Cortex of kidney (tissue), 1 donor: ENCODE measurements at places on chromosomes 3 and 15.

DNA sequence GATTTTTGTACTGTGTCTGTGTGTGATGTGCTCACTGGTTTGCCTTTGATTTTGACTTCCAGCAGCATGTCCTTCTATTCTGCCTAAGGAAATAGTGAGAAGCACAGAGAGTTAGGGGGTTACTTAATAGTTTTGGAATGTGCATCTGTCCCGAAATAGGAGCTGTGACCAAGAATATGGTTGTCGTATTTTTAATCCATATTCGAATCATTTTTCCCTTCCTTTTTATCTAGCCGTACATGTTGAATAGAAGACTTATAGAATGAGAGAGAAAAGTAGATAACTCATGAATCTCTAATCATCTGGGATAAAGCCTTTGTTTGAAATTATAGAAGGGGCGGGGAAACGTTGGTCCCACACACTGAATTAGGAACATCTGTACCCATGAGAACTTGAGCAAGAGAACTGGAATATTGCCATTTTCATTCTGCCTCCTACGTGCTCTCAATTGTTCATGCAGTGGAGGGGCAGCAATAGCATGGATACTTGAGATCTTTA, 23.6 kb downstream of the CRTC3 start:
- DNase-seq: no peak

- no peak for DNase-seq
These were observed 357 bp upstream of the MAN2C1 start for GRCh38 chr15:75368689-75369239.

DNA sequence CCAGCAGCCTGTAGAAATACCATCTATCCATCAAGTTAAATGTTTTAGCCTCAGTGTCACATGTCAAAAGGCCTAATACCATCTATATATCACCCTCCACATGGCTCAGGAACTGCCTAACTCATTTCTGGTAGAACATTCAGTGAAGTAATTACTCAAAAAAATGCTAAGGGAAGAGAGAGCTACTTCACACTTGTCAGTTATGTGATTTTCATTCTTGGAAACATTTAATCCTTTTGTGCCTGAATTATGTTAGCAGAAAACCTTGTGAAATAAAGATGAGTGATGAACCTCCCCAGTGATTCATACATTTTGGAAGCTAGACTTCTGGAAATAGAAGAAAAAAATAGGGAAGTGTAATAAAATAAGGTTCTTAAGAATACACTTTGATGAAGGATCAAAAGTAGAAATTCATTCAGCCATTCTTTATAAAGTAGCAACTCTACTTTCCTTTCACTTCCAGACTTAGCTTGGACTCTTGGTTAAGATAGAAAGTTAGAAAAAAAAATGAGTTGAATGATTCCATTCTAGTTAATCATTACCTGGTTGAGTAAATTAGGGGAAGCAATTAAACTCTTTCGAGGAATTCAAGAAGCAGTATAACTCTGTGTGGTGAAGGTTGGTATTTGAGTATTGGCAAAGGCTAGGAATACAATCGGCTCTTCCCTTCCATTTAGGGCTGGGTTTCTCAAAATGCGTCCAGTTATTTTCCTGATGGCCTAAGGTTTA, 3.6 kb downstream of the OTOL1 start:
- DNase-seq: no peak

DNA sequence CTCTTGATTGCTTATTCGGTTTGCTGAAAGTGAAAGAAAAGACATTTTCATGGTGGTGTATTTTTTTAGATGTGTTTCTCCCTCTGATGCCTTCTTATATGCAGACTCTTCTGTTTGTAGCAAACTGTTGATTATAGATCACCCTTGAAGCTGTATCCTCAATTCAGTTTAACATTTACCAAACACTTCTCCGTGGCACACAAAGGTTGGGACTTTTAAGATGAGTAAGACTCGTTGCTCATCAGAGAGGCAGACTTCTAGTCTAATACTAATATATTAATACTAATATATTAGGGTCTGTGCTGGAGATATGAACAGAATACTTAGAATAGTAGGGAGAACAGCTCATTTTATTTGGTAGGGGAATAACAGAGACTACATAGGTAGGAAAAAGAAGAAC, 32.8 kb downstream of the RASA2 start:
- DNase-seq: no peak

- no peak for DNase-seq
These were observed 220.0 kb upstream of the CGNL1 start for GRCh38 chr15:57156210-57156884.

GRCh38 chr3:158739078-158739477, 6.8 kb upstream of the RARRES1 start:
- DNase-seq: no peak

GRCh38 chr15:70072479-70072878, 25.2 kb downstream of the TLE3 start:
- DNase-seq: no peak

DNA sequence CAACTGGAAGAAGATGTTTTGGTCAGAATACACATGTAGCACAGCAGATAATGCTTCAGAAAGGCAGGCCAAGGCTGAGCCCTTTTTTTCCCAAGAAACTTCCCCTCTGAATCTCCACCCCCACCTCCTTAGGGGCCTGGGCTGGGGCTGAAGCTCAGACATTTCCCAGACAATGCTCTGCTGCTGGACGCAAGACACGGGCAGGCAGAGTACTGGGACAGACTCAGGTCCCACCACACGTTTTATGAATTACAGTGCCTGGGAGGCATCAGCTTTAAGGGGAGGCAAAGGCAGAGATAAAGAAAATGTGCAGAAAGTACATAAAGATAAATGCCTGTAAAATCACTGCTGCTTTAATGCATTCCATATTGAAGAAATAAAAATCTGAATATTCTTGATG, 479.4 kb downstream of the ERC2 start:
- no peak for DNase-seq

- DNase-seq: no peak
These were observed 122.3 kb upstream of the AADACL2 start for GRCh38 chr3:151611419-151611818.

DNA sequence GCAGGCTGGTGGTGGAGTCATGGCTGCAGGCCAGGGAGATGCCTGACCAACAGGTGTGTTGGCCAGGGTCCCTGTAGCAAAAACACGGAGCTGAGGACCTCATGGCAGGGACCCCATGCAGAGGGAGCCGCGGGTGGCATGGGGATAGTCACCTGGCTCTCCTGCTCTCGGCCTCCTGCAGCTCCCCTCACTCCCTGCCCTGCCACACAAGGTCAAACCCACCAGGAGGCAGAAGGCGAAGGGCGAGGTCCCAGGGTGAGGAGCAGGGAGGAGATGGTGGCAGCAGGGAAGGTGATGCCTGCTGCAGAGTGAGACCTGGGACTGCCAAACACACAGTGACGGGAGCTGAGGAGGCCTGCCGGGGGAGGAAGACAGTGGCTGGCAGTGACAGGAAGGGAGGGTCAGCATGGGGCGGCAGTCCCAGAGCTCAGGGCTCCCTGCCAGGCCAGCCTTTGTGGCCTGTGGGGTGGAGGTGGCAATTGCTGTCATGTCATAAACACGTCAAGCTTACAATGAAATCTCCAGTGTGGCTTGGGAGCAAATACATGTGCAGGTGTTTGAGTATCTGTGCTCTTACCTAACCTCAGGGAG, 144.3 kb downstream of the TJP1 start:
- DNase-seq: no peak

DNA sequence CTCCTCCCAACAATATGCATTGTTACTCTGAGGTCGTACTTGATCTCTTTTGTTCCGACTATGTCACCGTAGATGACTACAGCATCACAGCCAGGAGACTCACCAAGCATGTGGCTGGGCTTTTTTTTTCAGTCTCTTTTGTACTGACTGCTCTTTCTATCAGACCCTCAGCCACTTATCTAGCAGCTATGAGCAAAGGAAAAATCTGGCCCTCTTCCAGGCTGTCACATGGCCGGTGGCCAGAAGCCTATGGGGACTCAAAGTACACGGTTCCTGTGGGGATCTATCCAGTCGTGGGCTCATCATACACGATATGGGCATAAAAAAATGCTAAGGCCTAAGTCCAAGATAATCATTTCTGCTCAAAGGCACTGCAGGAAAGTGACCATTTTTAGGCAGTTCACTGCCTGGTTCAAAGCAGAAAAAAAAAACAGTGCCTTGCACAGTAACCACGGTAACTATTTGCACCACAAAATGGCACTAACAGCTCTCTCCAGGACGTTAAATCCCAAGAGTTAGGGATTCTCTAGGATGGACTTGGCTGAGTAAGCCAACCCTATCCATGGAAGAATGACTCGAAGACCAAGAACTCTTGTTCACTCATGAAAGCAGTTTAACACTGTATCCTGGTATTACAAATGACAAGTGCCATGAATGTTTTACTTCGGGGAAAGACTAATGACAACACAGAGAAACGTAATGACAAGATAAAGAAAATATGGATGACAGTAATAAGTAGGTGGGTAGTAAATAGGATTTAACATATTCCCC, 50.3 kb downstream of the SHQ1 start:
- DNase-seq: no peak

GRCh38 chr15:88071141-88071540, 185.4 kb downstream of the NTRK3 start:
- no peak for DNase-seq

DNA sequence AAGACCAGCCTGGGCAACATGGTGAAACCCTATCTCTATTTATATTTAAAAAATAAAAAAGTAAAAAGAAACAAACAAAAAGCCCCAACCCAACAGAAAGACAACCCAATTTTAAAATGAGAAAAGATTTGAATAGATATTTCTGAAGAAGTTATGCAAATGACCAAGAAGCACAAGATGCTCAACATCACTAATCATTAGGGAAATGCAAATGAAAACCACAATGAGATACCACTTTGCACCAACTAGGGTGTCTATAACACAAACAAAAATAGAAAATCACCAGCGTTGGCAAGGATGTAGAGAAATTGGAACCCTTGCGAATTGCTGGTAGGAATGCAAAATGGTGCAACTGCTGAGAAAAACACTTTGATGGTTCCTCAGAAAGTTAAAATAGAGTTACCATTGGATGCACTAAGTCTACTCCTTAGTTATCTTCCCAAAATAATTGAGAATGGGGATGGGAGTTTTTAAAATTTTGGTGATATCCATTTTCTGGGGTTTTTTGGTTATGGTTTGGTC, 45.8 kb upstream of the CCNB2 start:
- no peak for DNase-seq

DNA sequence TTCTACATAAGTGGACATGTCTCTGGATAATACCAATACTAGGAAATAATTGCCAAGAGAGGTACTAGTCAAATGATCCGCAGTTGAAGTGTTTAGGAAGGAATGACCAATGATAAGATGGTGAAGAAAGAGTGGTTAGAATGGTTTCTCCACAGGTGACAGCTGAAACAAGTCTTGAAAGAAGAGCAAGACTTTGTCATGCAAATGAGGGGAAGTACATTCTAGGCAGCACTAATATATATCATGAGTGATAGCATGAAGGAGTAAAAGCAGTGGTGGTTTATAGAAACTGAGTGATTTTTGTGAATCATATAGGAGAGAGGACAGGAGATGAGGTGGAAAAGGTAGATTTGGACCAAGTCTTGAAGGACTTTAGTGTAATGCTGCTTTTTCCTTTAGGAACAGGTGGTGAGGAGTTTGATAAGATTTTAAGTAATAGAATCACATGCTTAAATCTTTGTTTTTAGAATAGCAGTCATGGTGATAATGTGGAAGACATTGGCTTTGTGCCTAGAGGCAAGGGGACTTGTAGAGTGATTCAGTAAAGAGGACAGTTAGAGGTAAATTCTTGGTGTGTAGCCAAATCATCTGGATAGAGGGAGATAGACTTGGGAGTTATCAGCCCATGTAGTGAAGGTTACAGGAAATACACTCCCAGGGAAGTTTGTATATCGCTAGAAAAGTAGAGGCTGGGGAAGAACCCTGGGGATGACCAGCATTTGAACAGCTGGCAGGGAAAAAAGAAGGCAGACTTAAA, 31.9 kb downstream of the SLMAP start:
- DNase-seq: no peak

DNA sequence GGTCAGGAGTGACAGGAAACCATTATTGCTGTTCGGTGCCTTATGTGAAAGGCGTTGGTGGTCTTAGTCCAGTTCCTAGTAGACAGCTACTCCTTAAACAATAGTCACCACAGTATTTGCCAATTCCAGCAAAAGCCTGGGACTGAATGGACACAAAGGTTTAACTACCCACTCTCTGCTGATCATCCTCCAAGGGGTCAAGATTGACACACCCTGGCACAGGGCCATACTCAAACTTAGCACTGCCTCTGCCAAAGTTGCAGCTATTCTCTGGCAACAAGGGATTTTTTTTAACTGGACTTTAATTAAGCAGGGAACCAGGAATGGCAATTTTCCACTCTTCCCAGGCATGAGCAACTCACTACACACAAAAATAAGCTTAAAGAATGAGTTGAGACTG, 193.9 kb downstream of the NLGN1 start:
- DNase-seq: no peak

DNA sequence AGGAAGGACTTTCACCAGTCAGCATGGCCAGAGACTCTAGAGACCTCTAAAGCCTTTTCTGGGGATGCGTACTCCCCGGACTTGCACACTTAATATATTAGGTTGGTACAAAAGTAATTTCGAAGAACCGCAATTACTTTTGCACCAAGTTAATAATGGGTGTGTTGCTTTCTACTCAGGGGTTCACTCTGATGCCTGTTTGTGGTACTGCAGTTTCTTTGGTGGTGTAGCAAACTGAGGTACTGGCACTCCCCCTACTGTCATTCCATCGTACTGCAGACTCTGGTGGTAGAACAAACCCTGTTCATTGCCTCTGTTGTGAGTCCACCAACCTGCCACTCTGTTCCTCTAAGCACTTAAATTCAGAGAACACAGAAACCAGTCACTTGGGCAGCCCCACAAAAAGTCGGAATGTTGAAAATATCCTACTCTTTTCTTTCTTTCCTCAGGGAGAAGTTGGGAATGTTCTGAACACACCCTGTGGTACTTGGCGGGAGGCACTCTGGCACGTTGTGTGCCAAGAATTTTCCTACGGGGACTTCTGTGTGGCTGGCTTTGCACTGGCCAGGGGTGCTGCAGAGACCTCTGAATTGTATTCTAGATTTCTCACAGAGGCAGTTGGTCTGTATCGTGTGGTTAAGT, 46.3 kb downstream of the GABRG3 start:
- DNase-seq: no peak

- DNase-seq: no peak
These were observed 48.5 kb downstream of the FSTL1 start for GRCh38 chr3:120402257-120402656.

- no peak for DNase-seq
These were observed 141.8 kb downstream of the ALDH1A2 start for GRCh38 chr15:57923750-57924149.

- no peak for DNase-seq
These were observed 75.6 kb upstream of the CHRNB4 start for GRCh38 chr15:78716651-78717050.

DNA sequence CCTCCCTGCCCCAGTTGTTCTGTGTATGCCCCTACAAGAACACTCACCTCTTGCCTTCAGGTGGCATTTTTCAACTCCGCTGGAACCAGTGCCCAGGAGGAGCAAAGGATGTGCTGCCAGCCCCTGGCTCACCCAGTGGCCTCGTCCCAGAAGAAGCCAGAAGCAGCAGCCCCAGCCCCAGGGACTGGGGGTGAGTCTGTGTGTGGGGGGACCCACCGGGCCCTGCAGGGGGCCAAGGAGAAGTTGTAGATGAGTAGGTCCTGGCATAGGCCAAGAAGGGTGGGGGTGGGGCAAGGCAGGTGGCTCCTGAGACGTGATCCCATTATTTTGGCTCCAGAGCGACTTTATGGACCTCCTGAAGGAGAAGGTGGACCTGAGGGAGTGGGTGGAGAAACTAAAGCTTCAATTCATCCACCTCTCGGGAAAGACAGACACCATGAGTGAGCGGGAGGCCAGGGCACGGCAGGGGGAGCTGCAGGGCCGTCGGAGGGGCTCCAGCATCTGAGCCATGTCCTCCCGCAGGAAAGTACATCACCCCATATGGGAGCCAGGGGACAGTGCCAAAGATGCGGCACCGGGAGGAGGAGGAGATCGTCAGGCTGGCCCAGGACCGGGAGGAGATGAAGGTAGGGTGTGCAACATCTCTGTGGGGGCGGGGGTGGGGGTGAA, 29.3 kb downstream of the NGRN start:
- no peak for DNase-seq
